ENCODE measurements at places on chromosomes 3 and 15.

DNA sequence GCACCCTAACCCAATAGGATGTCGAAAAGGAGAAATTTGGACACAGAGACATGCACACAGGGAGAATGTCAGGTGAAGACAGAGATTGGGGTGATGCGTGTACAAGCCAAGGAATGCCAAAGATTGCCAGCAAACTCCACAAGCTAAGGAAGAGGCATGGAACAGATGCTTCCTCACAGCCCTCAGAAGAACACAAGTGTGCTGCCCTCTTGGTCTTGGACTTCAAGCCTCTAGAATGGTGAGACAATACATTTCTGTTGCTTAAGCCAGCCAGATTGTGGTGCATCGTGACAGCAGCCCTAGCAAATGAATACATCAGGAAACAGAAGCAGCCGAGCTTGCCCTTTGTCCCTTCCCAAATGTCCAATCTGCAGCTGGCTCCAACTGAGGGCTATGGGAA, 23.7 kb upstream of the ARL8B start:
- no peak for DNase-seq

DNA sequence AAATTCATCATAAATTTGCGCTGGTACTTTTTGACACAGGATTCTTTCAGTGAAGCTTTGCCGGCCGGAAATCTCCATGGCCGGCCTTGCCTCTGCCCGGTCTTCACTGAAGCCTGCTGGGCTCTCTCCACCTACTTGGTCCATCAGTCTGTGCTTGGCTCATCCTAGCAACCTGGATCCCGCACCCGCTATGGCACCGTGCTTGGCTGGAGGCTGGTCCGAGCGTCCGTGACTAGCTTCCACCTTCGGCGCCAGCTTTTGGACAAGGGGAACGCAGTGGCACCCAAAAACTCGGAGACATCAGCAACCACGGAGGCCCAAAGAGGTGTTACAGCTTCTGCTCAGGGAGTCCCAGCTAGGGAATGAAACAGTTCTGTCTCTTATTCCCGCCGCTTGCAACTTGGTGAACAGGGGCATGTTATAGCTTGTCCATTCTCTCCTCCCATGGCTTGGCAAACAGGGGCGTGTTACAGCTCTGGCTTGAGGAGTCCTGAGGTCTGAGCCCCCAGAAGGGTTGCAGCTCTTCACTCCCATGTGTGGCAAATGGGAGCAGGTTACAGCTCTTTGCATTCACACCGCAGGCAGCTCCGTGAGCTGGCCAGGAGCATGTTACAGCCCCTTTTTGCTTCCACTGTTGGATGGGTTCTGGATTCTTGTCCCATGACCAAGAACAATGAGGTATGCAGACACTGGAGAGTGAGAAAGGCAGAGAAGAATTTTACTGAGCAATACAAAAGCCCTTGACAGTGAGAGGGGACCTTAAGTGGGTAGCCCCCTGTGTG, 204.2 kb downstream of the DIPK2A start:
- no peak for DNase-seq

DNA sequence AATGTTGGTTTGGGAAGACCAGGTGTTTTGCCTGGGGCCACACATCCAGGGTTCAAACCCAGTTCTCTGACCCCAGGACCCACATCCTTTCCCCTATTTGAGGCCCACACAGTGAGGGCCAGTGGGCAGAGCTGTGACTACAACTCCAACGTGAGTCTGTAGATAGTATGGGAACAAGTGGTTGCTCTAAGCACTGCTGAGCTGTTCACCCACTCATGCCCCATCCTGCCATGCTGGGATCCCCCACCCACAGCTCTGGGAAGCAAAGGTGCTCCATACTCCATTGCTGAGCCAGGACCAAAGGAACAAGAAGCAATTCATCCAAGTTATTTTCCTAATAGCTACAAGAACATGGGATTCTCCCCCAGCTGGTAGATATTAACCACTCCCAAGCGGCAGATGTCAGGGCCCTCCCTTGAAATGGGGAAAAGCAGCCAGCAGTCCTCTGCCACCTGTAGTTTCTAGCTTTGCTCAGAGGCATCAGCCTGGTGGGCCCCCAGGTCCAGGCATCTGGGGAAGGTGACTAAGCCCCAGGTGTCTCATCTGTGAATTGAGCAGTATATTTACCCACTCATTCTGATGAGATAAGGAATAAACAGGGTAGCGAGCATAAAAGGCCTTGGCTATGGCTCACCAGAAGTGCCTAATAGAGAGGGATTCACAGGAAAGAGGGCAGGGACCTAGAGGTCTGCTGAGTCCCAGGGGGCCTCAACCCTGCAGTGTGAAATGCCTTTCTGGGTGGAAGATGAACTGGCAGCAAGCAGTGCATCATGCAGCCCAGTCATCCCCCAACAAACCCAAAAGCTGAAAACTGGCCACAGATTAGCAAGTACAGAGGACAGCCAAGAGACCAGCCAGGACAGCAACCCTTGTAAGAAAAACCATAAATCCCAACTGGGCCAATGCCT, 33.4 kb downstream of the POC1A start:
- no peak for DNase-seq

- DNase-seq, result no peak
Measured at GRCh38 chr3:41258239-41258800, 59.0 kb downstream of the CTNNB1 start.

GRCh38 chr3:186823386-186823785, 17.1 kb upstream of the RFC4 start:
- no peak for DNase-seq

- no peak for DNase-seq
Measured at GRCh38 chr3:133804896-133805295, 719 bp upstream of the SRPRB start.

GRCh38 chr3:67635257-67635656, 19.2 kb downstream of the SUCLG2 start:
- DNase-seq, result no peak

DNA sequence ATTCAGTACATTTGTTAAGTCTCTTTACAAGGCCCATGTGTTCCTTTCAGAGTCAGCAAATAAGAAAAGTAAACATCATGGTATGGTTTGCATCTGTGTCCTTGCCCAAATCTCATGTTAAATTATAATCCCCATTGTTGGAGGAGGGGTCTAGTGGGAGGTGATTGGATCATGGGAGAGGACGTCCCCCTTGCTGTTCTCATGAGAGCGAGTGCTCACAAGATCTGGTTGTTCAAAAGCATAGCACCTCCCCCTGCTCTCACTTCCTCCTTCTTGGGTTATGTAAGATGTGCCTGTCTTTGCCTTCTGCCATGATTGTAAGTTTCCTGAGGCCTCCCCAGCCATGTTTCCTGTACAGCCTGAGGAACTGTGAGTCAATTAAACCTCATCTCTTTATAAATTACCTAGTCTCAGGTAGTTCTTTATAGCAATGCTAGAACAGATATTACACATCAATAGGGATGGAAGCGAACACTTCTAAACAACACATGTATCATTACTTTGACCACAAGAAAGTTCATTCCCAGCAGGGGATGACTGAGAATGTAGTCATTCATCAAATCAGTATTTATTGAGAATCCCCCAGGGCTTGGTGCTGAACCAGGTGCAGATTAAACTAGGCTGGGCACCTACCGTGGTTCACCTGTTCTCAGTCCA, 4.1 kb downstream of the EFCAB12 start:
- no peak for DNase-seq

DNA sequence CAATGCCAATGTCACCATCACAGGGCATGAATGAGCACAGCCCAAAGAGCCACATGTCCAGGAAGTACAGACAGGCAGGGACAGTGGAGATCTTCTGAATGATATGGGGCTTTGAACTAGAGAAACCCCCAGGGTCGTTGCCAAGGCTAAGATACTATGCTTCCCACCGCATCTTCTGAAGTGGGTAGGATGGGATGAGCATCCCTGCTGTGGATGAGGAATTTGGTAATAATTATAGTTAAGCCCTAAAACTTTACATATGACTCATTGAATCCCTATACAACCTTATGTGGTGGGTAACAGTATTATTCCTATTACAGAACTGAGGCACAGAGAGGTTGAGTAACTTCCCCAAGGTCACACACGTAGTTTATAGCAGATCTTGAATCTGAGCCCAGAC, 44.2 kb downstream of the WNT5A start:
- DNase-seq, result no peak

DNA sequence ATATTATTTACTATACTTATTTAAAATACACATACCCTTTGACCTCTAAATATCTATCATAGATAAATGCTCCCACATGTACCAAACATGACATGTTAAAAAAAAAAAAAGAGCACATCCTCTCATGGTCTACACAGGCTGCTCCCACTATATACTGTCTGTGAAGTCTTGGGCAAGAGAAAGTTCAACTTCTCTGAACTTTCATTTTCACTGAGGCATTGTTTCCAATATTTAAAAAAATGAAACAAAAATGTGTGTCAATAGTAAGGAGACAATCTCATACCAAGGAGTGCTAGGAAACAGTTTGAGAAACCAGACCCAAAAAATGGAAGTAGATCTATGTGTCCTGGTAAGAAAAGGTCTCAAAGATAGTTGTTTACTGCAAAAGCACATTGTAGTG, 29.3 kb downstream of the SLC4A7 start:
- no peak for DNase-seq

DNA sequence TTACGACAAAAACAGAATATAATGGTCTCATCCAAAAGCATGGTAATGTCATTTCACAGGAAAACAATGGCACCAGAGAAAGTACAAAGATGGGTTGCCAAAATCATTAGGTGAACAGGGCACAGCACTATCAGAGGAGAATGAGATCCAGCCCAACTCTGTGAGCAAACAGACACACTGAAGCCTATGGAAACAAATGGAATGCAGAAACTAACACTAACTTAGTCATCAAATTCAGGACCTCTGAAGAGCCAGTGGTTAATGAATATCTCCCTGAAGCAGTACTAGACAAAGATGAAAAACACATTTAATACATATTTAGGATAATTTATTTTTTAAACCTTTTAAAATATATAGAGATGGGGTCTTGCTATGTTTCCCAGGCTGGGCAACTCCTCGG, 14.6 kb upstream of the RPS17 start:
- no peak for DNase-seq

DNA sequence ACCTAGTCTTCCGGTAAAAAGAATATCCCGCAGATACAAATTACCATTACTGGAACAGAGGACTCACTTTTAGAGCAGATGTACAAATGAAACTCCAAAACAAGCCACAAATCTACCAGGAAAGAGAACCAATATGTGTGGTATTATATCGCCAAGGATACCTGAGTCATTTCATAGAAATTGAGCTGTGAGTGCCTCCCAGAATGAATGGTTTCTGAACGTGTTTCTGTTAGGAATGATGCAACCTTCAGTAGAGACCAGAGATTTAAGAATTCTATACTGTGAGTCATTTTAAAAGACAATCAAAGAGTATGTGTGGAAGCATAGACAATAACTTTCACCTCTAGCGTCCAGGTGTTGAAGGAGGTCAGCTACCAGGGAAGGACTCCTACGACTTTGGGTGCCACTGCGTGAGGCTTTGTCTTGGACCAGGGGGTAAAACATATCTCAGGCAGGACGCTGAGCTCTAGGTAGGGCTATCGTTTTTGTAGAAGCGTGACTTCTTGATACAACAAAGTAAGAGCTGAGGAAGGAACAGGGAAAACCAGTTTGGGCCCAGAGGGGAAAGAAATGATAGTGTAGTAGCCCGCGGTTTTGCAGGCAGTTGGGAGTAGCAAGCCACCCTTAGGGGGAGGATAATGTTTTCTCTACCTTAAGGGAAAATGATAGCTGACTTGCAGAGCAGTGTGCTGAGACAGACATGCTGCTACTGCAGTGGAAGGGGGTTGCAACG, 210.4 kb downstream of the TP63 start:
- DNase-seq, result no peak

- DNase-seq, result no peak
Measured at GRCh38 chr3:122991236-122991985, 36.2 kb downstream of the SEMA5B start.

DNA sequence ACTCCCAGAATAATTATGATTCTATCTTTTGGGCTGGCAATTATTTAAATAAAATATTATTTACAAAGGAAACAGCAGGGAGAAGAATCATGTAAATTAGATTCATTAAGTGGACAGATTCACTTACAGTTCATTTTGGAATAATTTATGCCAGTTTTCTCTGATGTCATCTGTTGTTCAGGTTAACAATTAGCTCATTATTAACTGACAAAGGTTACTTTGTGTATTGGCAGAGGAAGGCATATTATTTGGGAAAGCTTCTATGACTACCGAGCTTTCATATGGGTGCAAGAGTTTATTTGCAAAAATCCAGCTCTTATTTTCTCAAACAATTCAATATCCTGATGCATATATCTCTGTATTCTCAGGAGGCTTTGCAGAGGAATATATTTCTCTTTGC, 224.4 kb downstream of the CHST2 start:
- no peak for DNase-seq

- DNase-seq, result no peak
Measured at GRCh38 chr15:68470976-68471375, 39.0 kb upstream of the ITGA11 start.

GRCh38 chr15:83306561-83306960, 22.1 kb upstream of the BNC1 start:
- no peak for DNase-seq

GRCh38 chr15:42737529-42738328, 801 bp upstream of the CDAN1 start:
- no peak for DNase-seq

DNA sequence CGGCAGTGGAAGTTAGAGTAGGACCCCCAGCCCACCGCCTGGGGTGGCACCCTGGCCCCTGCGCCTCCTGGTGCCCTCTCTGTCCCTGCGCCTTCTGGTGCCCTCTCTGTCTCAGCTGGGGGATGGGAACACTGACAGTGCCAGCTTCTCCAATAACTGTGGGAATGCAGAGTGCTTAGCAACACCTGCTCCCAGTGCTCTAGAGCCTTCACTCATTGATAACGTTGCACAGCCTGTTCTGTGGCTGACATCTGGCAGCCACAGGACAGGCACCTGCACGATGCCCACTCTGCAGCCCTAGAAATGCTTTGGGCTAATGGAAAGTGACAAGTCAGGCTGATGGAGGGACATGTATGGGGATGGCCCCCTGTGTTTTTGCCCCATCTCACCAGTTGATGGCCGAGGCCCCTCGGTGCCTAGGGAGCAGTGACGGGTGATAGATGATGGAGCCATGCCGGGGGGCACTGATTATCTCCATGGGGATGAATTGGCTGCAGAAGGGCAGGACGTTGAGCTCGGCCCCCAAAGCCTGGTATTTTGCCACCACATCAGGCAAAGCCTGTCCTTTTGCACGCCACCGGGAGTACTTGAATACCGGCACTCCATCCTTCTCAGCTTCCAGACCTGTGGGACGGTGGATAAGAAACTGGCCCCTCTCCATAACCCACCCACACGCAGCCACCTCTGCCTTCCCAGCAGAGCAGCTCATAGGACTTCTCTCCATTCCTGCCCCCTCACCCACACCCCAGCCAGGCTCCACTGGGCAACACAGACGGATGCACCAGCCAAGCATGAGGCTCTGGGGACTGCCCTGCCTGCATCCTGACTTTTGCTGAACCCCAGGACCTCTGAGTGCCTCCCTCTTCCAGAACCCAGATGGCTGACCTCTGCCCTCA, 22.1 kb downstream of the ALDH1L1 start:
- DNase-seq, result no peak

- DNase-seq, result no peak
Measured at GRCh38 chr3:180528843-180529242, 73.1 kb upstream of the TTC14 start.

DNA sequence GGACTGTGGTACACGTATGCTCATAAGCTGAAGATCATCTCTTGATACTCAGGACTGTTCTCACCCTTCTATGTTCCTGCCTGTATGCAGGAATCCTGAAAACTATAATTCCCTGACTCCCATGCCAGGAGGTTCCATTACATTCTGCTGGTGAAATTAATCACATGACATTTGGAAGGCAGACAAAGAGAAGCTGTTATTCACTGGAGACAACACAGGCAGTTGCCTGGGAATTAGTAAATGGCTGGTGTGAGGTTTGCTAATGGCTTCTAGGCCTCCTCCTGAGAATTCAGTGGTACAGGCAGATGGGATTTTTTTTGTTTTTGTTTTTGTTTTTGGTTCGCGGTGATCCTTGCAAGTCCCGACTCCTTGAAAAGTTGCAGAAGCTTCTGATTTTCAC, 91.4 kb downstream of the CTNNB1 start:
- no peak for DNase-seq
